ENCODE measurements at places on chromosomes 3 and 15.

DNA sequence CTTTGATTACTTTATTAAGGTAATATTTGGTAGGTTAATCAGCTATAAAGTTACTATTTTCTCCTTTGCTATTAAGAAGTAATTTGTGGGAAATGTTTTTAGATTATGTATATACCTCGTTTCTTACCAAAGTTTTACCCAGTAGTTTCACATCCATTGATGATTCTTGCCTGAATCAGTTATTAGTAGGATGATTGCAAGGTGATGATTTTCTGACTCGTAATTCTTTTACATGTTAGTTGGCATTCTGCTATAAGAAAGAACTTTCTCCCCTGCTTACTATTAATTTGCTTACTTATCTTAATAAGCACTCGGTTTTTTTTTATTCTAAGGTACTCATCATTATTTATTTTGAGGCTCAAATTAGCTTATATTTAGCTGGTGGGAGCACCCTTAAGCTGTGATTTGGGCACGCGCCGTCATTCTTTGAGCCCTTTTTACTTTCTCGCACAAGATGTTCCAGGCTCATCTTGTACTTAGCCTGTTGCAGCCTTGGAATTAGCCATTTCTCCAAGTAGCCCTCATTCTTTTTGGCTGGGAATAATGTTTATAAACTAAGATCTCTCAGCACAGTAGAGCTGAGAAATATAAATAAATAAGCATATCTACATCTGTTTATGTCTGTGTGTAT is 15.3 kb downstream of the USP3 start:
- no peak for DNase-seq

GRCh38 chr3:174529298-174529697 is 329.8 kb upstream of the NAALADL2 start:
- DNase-seq = no peak

- no peak for DNase-seq
Observed at GRCh38 chr15:63308491-63308890, 31.1 kb downstream of the APH1B start.

GRCh38 chr3:155425396-155425795 is 131.9 kb upstream of the STRIT1 start:
- DNase-seq = no peak

DNA sequence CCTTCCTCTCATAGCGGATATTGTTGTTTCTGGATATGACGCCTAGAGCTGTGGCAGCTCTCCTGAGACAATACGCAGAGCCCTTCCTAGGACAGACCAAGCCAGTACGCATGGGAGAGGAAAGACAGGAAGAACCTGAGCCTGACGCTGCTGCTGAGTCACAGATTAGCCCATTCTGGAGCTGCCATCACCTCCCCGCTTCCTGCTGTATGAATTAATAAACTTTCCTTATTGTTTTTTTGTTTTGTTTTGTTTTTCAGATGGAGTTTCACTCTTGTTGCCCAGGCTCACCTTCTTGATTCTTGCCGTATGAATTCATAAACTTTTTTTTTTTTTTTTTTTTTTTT is 67.0 kb downstream of the PPCDC start:
- no peak for DNase-seq

DNA sequence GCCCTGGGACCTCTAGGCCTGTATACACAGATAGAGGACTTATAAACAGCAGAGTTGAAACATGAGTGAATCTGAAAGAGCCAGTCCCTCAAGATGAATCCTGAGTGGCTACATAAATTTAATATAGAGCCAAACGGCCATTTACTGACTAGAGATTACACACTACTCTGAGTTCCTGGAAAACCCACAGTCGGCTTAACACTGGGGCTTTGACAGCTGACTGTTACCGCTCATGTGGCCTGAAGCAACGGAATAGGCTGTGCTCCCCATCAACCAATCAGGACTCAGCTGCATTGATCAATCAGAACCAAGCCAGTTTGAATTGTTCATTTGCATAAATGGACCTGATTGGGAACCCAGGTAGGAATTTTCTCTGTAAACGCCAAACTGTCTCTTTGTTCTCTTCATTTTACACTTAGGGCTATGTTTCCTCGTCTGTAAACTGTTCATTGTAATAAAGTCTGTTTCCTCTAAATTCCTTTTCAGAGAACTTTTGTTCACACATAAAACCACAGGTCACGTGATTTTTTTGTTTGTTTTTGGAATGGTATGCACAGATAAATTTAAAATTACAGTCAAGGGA is 40.5 kb downstream of the CCNL1 start:
- DNase-seq = no peak

- no peak for DNase-seq
Observed at GRCh38 chr3:140530131-140530530, 147.7 kb upstream of the TRIM42 start.

DNA sequence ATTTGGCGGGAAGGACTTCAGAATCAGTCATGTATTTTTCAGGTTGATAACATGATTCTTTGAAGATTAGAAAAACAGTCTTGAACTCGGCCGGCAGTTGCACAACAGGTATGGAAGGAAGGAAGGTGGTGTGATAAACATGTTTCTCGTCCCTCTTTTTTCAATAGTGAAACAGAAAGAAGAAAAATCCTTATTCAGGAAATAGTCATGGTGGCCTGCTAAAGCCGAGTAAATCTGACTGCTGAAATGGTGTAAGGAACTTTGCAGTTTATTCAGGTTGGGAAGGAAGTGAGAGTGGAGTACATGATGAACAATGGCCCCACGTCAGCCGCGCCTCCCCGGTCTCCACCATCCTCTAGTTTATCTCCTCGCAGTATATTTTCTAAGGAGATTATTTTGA is 6.7 kb downstream of the RASGRP1 start:
- DNase-seq = no peak

DNA sequence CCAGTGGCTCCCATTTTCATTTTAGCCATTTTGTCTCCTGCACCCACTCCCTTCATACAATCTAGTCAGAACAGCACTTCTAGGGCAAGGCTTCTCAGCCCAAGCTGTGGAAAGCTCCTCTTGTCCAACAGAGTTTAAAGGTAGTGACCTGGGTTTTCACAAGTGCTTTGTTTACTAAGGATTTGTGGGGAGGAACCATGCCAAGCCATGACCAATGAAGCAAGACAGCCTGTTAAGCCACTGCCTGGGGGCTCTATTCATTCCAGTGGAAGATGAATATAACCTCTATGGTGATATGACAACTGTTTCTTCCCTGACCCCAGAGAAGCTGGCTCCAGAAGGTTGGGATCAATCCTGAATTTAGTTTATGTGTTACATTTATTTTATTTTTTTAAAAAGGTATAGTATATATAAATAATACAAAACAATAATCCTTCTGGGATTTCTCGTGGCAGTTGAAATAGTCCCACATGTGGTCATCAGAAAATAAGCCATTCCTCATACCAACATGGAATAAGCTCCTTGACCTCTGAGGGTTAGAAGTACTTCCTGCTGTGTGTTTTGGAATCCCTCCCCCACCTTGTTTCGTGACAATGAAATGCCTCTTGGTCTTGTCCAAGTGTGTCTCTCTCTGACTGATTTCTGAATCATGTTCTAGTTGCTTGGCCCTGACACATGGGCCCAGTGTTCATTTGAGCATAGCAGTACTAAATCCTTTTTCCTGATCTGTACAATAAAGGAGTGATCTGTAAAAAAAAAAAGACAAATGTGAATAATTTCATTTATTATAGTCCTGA is 13.3 kb upstream of the THUMPD3 start:
- DNase-seq = no peak

- no peak for DNase-seq
Observed at GRCh38 chr3:128498901-128499530, 6.0 kb upstream of the GATA2 start.

DNA sequence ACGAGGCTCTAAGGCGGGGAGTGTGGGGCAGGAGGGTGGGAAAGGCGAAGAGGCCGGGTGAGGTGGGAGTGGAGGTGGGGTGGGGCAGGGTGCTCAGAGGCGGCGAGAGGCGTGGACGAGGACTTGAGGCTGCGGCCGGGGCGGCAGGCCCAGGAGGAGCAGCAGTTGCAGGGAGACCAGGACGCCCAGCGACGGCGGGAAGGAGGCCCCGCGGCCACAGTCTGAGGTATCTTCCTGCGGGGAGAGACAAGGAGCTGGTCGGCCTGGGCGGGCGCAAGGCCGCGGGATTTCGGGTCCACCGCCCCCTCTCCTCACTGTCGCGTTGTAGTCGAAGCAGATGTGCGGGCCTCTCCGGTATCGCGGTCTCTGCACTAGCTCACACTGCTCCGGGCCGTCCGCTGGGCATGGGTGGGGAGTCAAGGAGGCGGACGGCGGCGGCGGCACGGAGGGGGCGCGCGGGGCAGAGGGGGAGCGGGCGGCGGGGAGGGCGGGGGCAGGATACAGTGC is 5.3 kb upstream of the TMEM115 start:
- DNase-seq = no peak

GRCh38 chr15:60554494-60554893 is 75.6 kb upstream of the ICE2 start:
- DNase-seq = no peak

- DNase-seq = no peak
Observed at GRCh38 chr15:94346282-94346681, 114.9 kb downstream of the MCTP2 start.

GRCh38 chr3:27425896-27426565 is 56.8 kb upstream of the NEK10 start:
- no peak for DNase-seq

DNA sequence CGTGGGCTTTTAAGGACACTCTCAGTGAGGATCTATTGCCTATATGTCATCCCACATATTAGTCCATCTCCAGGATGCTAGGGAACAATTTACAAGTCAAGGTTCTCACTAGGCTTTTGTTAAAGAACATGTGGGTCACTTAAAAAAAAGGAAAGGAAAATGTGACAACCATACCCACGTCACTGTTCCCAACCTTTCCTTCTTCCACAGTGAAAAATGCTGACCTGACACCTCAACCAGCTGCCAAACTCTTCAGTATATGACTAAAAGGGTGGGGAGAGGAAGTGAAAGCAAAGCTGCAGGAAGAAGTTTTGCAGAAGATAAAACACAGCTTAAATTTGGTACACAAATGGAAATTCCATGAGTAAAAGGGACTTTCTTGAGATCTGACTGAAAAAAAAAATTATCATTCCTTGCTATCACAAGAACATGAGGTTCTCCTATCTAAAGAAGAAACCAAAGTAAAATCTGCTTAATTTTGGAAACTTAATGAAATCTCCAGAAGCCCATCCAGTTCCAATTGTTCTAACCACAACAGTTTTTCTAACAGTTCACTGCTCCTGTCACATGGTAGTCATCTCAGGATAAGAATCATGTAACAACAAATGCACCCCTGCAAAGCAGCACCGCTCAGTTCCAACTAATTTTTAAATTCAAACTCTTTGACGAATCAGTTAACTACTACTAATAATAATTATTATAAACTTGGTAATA is 117.0 kb upstream of the TSPAN3 start:
- no peak for DNase-seq

DNA sequence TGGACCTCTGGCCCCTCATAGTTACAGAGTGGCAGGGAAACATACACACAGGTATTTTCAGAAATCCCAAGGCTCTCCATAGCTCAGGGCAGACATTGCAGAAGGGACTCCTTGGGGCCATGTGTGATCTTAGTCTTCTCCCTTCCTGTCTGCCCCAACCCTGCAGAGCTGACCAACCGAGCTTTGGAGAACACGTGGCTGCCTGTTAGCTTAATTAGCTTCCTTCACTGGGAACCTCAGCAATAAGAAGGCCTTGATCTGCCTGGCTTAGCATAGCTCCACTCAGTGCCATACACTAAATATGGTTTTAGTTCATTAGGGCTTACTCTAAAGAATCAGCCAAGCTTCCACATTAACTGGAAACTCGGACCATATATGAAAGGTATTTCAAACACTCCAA is 12.3 kb downstream of the LYZL4 start:
- DNase-seq = no peak

- DNase-seq = no peak
Observed at GRCh38 chr3:157752956-157753786, 250.0 kb upstream of the VEPH1 start.

DNA sequence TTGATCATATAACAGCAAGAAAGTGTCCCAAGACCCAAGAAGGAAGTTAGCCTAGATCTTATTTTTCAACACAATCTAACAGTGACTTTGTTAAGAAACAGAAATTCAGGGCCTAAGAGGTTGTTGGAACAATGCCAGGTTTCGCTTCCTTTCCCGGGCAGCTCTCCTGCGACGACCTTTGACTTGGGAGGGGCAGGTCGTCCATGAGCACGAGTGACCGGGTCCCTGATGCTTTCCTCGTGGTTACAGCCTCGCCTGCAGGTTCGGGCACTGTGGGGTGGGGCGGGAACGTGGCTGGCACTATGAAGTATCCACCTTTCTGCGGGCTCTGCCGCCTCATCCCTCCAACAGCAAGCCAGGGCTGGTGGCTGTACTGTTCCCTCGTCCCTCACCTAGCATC is 90.1 kb upstream of the RGMA start:
- DNase-seq = no peak

GRCh38 chr3:52401021-52401420 is 43.9 kb downstream of the SEMA3G start:
- DNase-seq = no peak
